T-helper 1 cell (primary cell): ENCODE measurements at places on chromosomes 13 and 19.

DNA sequence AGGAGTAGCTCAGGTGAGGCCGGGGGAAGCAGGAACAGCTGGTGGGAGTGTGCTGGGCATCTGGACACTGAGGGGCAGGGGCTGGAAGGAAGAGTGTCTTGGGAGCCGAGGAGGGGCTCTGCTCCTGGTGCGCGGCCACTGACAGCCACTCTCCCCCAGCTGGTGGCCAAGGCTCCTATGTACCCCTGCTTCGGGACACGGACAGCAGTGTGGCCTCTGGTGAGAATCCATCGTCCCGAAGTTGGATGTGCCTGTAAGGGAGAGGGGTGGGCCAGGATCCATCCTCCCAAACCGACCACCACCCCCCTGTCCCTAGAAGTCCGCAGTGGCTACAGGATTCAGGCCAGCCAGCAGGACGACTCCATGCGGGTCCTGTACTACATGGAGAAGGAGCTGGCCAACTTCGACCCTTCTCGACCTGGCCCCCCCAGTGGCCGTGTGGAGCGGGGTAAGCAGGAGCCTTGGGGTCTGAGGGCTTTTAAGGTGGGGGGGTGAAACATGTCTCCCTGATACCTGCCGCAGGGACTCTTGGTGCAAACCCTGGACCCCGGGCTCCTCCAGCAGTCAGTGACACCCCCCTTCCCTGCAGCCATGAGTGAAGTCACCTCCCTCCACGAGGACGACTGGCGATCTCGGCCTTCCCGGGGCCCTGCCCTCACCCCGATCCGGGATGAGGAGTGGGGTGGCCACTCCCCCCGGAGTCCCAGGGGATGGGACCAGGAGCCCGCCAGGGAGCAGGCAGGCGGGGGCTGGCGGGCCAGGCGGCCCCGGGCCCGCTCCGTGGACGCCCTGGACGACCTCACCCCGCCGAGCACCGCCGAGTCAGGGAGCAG, 2.0 kb upstream of the USF2 start:
- no peak for DNase-seq

DNA sequence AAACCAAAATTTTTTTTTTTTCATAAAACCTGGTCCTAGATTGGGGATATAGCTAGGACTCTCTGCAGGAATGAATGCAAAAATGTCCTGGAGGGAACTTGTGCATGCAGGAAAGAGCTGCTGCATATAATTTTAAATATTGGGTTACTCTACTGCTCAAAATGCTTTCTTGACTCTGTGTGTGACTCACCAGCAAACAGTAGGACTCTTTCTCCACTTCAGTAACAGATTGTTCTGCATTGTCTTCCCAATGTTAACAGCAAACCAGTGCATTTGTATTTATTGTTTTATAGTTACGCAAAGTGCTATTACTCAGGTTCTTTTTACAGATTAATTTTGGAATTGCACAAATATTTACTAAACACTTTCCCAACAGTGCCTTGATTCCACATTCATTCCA, 163.7 kb upstream of the KL start:
- no peak for DNase-seq

GRCh38 chr13:23003446-23003845, 177.3 kb upstream of the SGCG start:
- no peak for DNase-seq

DNA sequence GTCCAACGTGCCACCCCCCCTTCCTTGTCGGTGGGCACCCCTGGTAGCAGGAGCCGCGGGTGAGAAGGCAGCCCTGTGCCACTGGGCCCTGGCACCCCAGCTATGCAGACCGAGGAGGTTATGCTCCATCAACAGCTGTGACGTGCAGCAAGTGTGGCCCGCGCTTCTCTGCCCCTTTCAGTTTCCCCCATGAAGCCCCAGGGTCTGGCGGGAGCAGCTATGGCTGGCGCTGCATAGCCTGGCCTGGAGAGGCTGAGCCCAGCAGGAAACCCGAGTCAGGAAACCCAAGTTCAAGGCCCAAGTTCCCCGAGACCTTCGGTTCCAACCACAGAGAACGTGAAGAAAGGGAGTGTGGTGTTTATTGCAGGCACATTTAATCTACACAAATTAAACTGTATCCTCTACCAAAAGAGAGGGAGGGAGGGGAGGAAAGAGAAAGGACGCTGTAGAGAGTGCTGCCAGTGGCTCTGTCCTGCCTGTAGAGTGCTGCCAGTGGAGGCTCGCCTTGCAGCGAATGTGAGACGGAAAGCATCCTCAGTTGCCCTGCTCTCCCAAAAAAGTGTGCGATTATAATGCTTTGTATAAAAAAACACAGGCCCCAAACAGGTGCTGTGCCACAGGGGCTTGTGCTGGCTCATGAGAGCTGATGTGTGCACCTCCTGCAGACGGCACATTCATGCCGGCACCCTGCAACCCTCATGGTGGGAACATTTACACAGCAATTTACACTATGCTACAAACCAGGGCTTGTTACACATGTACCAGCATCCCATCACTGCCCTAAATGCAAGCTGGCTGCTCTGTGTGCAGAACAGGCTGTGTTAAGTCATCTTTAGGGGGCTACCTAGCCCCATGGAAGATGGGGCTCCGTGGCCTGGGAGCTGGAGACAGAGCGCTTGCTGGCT, 16.3 kb downstream of the POP4 start:
- no peak for DNase-seq

DNA sequence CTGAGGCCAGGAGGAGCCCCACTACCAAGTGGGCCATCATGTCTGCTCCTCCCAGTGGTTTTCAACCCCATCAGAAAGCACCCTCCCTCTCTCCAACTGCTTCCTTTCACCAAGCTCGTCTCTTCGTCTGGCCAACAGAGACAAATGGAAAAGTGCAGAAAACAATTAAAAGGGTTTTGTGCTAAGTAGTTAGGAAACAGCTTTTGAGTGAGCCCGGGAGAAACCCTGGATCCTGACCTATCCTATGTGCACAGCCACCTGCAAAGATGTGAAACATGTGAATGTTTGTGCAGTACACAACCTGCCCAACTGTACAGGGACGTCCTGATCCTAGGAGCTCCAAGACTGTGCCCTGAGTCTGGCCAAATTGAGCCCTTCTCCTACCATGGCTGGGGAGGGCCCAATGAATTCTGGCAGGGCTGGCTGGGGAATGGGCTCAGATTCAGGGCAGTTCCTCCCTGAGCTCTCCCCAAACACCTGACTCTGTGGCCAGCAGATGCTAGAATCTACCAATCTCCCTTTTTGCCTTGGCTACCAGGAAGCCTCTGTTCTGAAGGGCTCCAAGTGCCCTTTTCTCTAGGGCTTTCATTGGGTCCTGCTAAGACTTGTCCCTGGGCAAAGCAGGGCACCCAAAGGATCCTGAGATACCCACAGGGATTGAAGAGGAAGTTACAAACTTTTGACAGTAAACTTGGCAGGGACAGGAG, 7.9 kb downstream of the TLE5 start:
- DNase-seq = no peak

DNA sequence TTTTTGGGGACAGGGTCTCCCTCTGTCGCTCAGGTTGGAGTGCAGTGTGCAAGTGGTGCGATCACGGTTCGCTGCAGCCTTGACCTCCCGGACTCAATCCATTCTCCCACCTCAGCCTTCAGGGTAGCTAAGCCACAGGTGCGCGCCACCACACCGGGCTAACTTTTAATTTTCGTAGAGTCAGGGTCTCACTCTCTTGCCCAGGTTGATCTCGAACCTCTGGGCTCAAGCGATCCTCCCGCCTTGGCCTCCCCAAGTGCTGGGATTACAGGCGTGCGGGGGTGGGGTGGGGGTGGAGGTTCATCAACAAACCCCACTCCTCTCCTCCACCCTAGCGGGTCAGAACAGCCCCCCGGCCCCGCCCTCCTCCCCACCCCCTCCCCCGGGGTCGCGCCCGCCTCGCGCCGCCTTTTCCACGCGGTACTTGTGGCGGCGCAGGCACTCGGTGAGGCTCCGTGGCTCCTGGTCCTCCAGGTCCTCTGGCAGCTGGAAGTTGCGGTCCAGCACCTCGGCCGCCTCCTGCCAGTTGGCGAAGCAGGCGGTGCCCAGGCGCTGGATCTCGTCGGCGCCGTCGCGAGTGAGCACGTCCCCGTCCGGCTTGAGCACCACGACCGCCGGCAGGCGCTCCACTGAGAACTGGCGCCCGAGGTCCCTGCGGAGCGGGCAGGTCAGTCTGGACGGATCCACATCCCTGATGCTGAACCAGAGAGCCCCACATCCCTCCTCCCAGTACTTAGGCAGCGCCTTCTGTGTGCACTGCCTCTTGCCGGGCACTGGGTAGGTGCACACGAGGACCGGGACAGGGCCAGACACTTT, 5.2 kb downstream of the NXNL1 start:
- no peak for DNase-seq

DNA sequence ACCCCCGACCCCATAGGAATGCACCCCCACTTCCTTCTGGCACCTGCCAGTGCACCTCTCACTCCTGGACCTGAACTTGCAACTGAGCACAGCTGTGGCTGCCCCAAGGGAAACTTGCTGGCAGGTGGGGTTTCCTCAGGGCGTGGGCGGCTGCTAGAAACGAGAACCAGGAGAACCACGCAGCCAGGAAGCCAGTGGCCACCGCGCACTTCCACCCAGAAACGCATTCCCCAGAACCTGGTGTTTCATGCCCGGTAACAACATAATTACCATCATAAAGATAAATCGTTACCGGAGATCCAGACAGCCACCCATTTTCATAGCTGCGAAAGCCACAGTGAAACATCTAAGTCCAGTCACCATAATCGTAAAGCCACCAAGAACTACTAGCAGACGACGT, 75.2 kb upstream of the C13orf46 start:
- DNase-seq = no peak

DNA sequence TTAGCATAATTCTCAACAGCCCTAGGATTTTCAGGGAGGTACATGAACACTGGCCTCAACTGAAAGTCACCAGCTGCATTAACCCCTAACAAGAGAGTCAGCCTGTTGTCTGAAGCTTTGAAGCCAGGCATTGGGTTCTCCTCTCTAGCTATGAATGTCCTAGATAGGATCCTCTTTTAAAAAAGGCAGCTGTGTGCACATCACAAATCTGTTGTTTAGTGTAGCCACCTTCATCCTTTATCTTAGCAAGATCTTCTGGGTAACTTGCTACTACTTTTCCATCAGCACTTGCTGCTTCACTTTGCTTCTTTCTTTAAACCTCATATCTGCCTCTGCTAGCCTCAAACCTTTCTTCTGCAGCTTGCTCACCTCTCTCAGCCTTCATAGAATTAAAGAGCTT, 1692.1 kb downstream of the EFNB2 start:
- no peak for DNase-seq

DNA sequence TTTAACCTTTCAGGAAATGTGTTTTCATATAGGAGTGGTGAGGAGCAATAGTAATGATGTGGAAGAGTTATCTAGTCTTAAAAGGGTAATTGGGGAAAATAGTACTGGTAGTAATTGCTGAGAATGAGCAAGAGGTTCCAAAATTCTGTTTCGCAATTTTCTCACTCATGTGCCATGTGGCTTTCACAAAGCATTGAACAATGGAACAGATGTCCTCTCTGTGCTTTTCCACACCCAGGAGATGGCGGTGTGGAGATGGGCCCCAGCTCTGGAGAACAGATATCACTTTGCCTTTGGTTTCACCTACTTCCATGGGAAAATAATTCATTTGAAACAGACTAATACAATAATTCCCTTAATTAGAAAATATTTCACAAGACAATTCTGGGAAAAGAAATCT, 170.0 kb upstream of the SLC10A2 start:
- DNase-seq = no peak

GRCh38 chr13:40149611-40150274, 494.3 kb downstream of the COG6 start:
- no peak for DNase-seq

DNA sequence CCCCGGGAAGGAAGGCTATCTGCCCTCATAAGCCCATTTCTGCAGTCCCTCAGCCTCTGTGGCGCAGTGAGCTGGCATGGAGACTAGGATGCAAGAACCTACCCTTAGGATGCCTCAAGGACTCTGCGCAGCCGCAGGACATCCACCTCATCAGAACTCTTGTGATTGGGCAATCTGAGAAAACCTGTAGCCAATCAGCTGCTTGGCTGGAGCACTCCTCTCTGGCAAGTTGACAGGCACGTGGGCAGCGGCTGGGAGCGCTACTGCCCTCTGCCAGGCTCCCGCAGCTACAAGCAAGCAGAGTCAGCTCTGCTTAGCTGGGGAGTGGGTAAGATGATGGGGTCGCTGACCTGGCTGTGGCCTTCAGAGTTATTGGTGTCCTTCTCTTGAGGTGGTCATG, 1.5 kb upstream of the ECSIT start:
- no peak for DNase-seq

DNA sequence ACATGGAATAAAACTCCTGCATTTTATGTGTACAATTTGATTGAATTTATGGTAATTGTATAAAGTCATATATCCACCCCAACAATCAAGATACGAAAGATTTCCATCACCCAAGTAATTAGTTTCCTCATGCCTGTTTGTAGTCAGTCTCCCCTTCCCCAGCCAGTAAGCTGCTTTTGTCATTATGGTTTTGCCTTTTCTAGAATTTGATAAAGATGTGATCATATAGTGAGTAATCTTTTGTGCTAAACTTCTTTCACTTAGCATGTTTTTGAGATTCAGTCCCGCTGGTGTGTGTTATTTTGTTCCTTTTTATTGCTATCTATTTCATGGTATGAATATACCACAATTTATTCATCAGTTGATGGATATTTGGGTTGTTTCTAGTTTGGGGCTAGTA, 16.0 kb downstream of the ITM2B start:
- no peak for DNase-seq

DNA sequence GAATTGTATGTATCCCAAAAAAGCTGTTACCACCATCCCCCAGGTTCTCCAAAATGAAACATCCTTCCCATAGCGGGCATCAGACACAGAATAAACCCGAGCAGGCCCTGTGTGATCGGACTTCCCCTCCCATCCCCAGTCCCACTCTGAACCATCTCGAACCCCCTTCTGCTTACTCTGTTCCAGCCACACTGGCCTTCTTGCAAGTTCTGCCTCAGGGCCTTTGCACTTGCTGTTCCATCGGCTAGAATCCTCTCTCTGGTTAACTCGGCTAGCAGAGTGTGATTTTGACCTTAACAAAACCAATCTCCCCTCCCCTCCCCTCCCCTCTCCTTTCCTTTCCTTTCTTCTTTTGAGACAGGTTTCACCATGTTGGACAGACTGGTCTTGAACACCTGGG, 15.7 kb downstream of the AP2S1 start:
- no peak for DNase-seq

DNA sequence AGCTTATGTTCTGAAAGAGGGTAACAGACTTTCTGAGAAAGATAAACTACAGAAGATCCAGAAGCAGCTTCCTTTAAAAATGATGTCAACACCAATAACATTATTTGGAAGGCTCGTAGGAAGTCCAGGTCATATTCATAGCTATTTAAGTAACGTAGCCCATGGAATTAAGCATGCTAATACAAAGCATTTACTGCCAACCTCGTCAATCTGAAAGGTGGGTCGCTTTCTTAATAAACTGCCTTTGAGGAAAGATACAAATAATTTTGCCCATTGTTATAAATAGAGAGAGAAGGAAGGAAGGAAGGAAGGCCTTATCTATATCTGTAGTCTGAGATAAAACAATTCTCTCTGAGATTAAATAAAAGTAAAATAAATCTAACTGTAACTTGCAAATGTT, 80.3 kb downstream of the STARD13 start:
- no peak for DNase-seq
